ENCODE measurements at places on chromosomes 4 and X.

GRCh38 chr4:127618427-127618826, 14.3 kb upstream of the INTU start:
- DNase-seq = no peak

DNA sequence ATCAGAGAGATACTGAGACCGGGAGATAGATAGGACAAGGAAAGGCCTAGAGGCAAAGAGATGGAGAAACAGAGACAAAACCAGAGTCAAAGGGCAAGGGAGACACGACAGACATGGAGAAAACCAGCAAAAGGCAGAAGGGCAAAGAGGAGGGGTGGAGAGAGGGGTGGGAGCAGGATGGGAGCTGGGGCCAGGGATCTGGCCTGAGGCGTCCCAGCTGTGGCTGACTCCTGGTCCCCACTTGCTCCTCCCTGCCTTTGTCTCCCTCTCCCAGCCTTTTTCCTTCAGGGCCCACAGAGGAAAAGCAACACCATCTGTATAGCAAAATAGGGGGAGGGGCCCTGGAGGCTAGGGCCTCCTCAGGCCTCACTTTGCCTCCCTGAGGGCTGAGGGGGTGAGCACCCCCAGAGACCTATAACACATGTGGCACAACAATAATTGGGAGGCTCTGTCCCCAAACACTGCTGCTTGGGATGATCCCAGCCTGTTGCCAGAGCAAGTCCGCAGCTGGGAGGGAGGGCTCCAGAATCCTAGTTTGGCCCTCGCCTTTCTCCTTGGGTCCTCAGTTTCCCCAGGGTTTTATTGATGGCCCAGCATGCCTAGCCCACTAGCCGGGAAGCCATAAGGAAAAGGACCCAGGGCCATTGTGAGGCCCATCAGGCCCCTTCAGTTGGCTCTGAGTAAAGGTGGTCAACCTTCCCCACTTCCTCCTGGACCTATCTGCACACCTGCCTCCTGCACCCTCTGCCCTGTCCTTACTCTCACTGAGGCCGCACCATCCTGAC, 96.8 kb downstream of the PJA1 start:
- DNase-seq = no peak

DNA sequence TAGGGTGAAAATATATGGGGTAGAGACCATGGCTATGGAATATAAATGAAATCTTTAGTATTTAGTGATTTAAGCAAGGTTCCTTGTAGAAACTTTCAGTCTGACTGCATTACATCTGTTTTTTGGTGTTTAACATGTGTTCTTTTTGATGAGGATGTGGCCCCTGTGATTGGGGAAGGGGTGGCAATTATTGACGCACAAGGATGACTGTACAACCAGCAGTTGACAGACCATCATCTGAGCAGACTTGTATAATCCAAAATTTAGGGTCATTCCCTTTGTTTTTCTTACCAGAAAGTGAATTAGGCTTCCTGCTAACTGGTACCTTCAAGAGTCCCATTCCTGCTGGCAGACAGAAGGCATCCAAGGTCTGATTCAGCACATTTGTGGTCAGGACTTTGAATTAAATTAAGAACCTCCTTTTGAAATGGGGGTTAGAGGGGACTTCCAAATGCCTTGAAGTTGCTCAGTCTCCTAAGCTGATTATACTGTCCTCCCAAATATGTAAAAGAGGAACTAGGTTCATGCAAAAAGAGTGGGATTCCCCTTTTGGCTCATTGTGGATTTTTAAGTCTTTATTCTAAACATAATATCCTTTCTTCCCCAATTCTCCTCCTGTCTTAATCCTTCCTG, 112.4 kb upstream of the CXCL13 start:
- DNase-seq = no peak

- no peak for DNase-seq
Measured at GRCh38 chr4:1251773-1252066, 2.8 kb upstream of the CTBP1 start.

DNA sequence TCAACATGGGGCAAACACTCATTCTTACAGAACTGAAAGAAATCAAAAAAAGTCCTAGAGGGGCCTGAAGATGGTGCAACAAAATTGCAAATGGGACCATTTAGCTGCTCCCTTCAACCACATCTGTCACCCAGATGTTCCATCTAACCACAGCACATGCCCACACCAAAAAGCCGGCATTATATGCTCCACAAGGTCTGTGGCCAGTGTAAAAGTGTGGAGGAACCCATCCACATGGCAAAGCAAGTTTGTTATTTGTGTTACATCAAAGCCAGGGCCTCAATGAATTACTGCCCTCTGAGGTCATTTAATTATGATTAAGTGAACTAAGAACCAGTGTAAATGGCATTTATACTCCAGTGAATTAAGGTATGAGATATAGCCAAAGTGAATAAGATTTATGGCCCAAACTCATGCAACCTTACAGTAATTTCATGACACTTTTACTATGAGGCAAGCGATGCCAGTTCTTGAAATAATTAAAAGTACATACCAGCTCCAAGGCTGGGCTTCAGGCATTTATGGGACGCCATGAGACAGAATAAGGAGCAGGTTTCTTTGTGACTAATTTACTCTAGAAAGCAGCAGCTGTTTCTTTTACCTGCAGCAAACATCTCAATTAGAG, 48.7 kb upstream of the FGF16 start:
- no peak for DNase-seq

DNA sequence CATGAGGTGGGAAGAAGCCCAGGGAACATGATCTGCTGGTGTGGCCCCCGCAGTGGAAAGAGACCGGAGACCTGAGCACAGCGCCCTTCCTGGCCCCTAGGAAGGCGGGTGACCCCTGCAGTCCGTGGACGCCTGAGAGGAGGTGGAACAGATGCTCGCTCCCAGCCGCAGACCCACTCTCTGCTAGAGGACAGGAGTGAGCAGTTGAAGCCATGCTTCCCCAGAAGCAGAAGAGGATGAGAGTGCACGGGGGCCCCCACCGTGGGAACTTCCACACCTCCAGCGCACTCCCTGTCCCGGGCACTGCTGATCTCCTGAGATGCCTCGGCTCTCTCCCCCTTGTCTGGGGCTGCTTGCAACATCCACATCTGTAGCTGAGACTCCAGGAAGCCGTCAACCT, 62.2 kb downstream of the GPR143 start:
- DNase-seq = no peak

GRCh38 chrX:15973299-15973698, 118.7 kb upstream of the AP1S2 start:
- peak; percentile 16 for DNase-seq

GRCh38 chr4:114694770-114695169, 96.2 kb downstream of the UGT8 start:
- peak; percentile 10 for DNase-seq

DNA sequence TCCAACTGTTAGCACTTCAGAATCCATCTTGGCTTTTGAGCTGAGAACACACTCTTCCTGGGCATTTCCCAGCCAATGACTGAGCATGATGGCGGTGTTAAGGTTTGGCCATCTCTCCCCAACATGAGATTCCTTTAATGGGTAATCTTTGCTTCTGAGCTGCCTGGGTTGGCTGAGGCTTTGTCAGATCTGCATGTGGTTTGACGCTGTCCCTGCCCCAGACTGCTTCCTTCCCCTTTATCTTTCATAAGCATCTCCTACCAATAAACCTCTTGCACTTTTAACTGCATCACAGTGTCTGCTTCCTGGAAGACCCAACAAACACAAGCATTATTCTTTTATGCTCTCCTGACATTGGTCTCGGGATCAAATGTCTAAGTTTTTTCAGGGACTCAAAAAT, 31.5 kb upstream of the DIPK2B start:
- no peak for DNase-seq

DNA sequence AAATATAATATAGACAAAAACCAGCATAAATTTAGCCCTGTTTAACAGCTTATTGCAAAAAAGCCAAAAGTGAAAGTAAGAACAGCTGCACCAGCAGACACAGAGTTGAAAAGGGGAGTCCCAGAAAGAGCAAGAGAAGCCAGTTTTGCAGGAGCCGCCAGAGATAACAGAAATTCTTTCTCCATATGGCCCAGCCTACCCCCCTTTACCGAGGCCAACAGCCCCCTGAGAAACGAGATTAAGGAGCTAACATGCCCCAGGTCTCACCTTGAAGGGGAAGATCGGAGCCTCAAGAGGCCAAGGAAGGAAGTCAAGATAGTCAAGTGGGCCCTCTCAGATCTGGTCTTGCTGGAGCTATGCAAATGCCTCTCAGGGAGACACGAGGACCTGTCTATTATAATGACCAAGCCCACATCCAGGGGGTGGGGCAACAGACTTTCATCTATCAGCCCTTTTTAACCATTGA, 4.8 kb downstream of the ACOX3 start:
- no peak for DNase-seq

GRCh38 chr4:12122316-12122715, 693.6 kb upstream of the HS3ST1 start:
- no peak for DNase-seq

DNA sequence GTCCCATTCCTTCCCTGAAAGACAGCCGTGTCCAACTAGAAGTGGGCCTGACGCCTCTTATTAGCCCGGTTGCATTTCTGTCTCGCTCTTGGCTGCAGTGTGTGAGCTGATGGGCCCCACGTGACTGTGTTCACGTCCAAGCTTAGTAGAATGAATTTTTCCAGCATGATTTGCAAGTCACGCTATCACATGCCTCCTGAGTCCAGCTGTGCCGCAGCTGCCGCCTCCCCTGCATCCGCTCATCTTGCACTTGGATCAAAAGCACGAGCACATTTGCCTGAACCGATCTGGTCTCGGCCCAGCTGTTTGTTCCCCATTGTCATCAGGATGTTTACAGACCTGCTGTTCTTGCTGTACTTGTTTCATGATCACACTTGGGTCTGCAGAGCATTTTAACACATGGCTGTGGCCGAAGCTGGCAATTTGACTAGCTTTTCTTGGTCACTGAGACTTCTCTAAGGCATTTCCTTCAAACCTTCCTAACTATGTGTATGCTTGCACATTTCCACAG, 126.5 kb downstream of the KIT start:
- DNase-seq = peak; percentile 88

GRCh38 chr4:70752236-70752635, 30.5 kb downstream of the RUFY3 start:
- DNase-seq = no peak

DNA sequence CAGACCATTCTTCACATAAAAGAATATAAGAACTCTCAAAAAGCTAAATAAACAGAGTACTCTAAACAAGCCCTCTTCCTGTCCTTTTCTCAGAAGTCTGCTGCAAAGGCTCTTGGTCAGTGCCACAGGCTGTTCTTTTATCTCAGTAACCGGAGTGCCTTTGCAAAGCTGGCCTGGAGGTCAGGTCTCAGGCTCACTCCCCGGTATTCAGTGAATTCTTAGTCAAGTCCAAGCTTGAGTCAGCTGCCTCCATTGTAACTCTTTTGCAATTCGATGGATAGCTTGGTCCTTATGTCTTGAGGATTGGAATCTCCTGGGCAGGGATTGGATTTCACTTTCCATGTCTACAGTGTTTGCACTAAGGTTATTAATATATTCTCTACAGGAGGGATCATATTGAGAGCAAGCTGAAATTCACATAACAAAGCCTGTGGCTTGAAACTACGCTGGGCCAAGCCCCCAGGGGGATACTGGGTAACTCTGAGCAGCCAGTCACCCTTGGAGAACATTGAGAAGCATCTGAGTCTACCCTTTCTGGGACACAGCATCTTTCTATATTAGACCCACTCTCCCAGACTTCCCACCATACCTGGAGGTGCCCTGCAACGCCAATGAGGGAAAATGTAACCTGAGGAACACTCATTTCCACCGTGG, 10.0 kb upstream of the HS6ST2 start:
- no peak for DNase-seq

DNA sequence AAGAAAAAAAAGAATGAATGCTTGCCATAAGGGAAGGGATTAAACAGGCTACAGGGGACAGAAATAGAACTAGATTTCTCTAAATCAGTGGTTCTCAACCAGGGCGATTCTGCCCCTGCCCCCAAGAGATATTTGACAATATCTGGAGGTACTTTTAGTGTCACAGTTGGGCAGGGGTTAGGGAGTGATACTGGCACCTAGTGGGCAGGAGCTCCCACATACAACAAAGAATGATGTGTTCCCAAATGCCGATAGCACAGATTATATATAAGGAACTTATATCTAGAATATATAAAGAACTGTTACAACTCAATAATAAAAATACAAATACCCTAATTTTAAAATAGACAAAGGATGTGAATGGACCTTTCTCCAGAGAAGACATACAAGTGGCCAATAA, 14.7 kb downstream of the S100G start:
- no peak for DNase-seq

DNA sequence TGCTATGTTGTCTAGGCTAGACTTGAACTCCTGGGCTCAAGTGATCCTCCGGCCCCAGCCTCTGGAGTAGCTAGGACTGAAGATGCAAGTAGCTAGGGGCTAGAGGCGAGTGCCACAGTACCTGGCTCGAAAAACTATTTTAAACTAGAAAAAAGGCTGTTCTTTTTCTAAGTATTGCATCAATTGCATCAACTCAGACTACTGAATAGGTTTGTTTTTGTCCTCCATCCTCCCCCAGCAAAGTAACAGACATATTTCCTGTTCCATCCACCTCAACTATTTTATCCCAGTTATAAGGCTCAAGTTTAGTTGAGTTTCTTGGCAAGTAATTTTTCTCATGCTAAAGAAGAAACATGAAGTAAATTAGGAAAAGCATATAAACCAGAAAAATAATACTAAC, 4.1 kb downstream of the SH3RF1 start:
- no peak for DNase-seq
